Bronchial epithelial cell (primary cell): ENCODE measurements at places on chromosomes 7 and 10.

- DNase-seq: no peak
Measured at GRCh38 chr7:90958647-90959046, 305.6 kb upstream of the FZD1 start.

GRCh38 chr10:123635131-123635530, 31.0 kb upstream of the GPR26 start:
- DNase-seq: no peak

DNA sequence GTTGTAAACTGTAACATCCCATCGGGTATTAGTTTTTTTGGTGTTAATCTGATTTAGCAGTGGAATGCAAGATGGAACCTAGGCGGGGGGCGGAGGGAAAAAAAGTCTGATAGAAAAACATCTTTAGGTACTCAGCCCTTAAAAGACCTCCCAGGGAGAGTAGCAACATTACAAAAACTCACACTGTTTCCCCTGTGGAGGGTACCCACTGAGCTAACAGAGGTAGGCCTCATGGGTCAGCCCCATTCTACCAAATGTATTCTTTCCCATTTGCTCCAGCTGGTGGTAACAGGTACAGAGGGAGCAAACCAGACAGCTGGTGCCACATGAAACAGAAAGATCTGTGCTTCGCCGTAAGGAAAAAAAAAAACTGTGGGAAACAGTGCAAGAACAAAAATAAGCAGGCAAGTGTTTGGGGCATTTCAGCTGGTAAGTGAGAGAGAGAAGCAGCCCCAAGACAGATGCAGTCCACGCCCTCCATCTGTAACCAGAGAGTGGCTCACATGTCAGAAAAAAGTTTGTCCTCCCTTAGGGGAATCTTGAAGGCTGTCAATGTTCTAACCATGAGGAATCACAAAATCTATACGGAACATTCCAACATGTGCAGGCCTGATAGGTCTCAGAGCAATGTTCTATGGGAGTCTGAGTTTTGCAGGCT, 65.3 kb downstream of the HOXA1 start:
- no peak for DNase-seq

- DNase-seq: no peak
Measured at GRCh38 chr7:150994141-150994837, 3.5 kb downstream of the NOS3 start.
